Purkinje cell (primary cell): ENCODE measurements at places on chromosomes 3 and 15. TPM values are rescaled to one million over a fixed set of nuclear protein-coding genes. Genes with fewer than 3 reads are reported as not detected.

The ECT2 gene
- polyA plus RNA-seq: 22.4 and 27.7 TPM in 2 replicates

The ZPLD1 gene
- polyA plus RNA-seq: not detected in 2 replicates

The STRC gene
- polyA plus RNA-seq: 0.69 and 1.5 TPM in 2 replicates

The CCDC13 gene
- 1.3 and 5.1 TPM in 2 replicates for polyA plus RNA-seq

The RPL14 gene
- 525 and 600 TPM in 2 replicates for polyA plus RNA-seq
